ENCODE measurements at places on chromosomes 1 and 21.

DNA sequence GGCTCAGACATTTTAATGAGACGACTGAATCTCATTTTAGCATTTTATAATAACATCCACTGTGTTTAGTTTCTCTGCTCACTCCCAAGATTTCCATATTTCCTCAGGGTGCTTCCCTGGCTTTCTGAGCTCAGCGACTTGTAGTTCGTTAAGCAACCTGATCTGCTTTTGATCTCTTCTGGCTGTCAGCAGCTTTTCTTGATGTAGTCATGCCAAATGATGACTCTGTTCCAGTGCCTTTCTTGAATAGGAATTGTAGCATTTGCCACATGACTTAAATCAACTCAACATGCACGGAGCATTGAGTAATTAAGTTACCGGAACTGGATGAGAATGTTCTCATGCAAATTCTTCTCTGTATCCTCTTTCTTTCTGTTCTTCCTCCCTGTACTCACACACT, 246.1 kb downstream of the FMN2 start:
- DNase-seq = peak; percentile 83

DNA sequence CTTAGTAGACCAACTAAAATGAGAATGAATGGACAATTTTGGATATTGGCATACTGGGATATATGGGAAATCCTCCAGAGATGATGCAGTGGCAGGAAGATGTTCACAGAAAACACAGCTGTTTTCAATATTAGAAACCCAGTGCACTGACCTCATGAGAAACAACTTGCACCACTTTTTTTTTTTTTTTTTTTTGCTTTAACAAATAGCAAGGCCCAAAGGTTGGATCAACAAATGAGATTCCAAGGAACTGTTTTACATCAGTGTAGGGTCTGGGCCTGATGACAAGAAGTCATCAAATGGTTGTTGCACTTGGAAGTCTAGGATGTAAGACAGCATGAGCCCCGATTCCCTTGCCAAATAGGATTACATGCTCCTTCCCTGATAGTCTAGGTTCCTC, 110.7 kb downstream of the SLC25A24 start:
- DNase-seq = no peak

GRCh38 chr1:78474092-78474491, 16.7 kb upstream of the PTGFR start:
- DNase-seq = no peak

DNA sequence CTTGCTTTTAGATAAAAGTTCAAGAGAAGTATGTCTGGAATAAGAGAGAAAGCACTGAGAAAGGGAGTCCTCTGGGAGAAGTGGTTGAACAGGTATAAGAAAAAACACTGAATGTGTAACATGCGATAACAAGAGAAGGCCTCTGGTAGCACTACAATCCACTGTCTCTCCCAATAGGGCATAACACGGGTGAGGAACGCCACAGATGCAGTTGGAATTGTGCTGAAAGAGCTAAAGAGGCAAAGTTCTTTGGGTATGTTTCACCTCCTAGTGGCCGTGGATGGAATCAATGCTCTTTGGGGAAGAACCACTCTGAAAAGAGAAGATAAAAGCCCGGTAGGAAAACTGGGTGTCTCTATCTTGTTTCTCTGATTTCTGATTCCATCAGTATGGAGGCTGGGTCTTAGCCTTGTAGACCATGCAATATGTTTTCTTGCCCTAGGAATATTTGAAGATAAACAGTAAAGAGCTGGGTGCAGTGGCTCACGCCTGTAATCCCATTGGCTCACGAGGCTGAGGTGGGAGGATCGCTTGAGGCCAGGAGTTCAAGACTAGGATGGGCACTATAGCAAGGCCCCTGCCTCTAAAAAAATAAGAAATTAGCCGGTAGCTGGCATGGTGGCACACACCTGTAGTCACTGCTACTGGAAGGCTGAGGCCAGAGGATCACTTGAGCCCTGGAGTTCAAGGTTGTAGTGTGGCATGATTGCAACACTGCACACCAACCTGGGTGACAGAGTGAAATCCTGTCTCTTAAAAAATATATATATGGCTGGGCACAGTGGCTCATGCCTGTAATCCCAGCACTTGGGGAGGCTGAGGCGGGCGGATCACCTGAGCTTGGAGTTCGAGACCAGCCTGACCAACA, 40.4 kb downstream of the DAP3 start:
- peak; percentile 28 for DNase-seq

GRCh38 chr1:18974606-18975005, 18.1 kb upstream of the IFFO2 start:
- no peak for DNase-seq

GRCh38 chr1:192535916-192536664, 39.5 kb upstream of the RGS1 start:
- DNase-seq = no peak

DNA sequence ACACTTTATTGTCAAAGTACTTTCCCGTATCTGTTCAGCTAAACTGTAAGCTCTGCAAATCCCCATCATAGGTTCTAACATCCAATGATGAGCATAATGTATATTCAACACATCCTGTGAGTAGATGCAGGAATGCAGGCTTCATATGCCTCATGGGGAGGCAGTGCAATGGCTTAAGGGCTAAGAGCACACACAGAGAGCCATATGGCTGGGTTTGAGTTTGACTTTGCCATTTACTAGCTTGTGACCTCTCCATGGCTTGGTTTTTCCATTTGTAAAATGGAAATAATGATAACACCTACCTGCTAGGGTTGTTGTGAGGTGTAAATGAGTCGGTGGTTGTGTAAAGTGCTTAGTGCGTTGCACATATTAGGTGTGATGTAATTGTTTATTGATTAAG, 13.4 kb downstream of the RCSD1 start:
- DNase-seq = no peak

- no peak for DNase-seq
These were observed 40.7 kb downstream of the AGO3 start for GRCh38 chr1:35971601-35972000.

DNA sequence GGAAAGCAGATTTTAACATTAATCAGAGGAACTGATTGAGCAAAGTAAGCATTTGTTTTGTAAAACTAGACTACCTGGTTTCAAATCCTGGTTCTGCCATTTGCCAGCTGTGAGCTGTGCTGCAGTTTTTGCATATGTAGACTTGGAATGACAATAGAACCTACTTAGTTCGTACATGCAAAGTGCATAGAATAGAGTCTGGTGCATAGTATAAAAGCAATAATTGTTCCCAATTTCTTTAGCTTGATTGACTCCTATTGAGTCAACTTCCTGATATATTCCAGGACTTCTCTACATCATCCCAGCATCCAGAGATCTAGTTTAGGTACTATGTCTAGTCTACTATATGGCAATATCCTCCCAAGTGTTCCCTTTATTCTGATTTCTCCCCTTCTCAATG, 144.4 kb upstream of the FGGY start:
- DNase-seq = no peak

GRCh38 chr1:89489047-89489729, 35.4 kb upstream of the LRRC8B start:
- no peak for DNase-seq

- DNase-seq = peak; percentile 71
These were observed 1.5 kb upstream of the MXRA8 start for GRCh38 chr1:1359664-1360468.

GRCh38 chr1:101235216-101235695, 1.6 kb upstream of the S1PR1 start:
- DNase-seq = no peak

DNA sequence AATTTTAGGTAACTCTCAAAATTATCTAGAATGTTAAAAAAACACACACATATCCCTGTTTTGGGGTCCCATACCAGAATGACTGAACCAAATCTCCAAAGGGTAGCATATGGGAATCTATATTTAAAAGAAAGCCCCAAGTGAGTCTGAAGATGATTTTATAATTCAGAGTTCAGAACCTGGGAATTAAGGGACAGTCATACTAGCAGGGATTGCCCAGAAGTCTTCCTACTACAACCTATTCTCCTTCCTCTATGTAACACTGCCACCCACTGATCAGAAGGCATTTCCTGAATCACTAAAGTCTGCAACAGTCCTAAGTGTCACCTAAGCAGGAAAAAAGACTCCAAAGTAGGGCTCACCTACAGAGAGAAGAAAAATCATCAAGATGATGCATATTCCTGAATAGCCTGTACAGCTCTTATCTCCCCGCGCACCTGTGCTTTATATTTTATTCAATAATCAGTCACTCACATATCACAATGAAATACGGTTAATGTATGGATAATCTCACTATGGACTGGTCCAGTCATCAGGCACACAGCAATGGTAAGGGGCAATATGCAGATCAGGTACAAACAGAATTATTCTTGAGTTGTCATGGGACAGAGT, 4.9 kb downstream of the RGS1 start:
- DNase-seq = no peak

GRCh38 chr1:179814546-179814838, 63.1 kb downstream of the TOR1AIP2 start:
- DNase-seq = no peak

Measured in amniotic stem cell (primary cell).